GM23338 (cell line): ENCODE measurements at places on chromosomes 6 and 20.
A peak's percentile ranks its signal among the peaks of the same experiment; 100 is the strongest.

GRCh38 chr20:51493346-51493791, 49.1 kb downstream of the NFATC2 start:
- no peak overlapping the region for H3K27ac ChIP-seq
- no peaks in the 10 kb centered on the region for H3K36me3 ChIP-seq
- H3K4me1 ChIP-seq, result peaks cover 7% of the 10 kb centered on the region; the same call in 1 of the 2 replicates
- no peaks in the 10 kb centered on the region for H3K27me3 ChIP-seq

DNA sequence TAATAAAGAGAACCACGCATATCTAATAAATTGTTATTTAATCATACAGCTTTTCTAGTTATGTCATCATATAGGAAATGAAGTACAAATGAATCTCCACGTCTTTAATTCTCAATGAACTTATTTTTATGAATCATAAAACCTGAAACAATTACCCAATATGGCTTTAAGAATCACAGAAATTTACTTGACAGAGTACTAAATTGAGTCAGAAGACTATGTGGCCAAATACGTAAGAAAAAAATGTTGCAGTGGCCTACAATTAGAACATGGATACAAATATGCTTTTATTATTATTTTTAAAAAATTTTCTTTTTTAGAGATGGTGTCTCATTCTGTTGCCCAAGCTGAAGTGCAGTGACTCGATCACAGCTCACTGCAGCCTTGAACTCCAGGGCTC, 584.7 kb upstream of the SLC35B3 start:
- no peak overlapping the region for H3K27ac ChIP-seq
- no peak for DNase-seq
- no peak overlapping the region for H3K4me3 ChIP-seq

DNA sequence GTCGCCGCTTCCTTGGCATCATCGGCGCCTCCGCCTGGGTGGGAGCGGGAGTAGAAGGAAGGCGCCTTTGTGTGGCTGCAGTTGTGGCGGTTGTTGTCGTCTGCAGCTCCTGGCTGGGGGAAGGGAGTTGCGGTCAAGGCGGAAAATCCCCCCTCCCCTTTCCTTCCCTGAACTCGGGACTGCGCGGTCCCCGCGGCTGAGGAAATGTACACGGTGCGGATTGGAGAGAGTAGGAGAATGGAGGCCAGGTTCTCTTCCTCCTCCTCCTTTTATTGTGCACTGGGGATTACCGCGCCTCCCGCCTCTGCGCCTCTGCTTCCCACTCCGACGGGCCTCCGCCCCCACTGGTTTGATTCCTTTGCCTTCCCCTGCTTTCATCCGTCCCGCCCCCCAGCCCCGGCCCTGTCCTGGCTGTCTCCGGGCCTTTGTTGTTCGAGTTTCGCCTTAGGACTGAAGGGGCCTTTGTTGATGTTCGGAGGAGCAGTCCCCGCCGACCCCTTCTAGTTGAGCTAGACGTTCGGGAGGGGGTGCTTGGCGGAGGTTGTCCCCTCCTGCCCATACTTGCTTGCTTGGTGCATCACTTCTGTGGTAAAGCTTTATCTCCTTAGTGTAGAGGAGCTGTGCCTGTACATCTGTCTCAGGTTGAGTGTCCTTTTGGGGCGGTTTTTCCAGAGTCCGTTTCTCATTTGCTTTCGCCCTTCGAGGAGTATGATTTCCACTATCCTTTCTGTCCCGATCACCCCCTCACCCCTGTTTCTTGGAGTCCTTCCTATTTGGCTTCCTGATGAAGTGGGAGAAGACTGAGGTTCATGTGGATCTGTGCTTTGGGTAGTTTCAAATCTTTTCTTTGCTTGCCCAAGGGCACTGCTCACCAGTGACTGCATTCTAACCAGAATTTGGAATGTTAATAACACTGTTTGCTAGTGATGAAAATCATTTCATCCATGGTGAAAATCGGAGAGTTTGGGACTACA, 764 bp downstream of the ZNF292 start:
- H3K27me3 ChIP-seq, result peaks cover 25% of the 10 kb centered on the region
- peak overlapping the region; percentile 89 for H3K4me3 ChIP-seq
- H3K36me3 ChIP-seq, result no peaks in the 10 kb centered on the region; the same call in 1 of the 2 replicates
- peak; percentile 85 for DNase-seq
- H3K4me1 ChIP-seq, result peaks cover 28% of the 10 kb centered on the region

DNA sequence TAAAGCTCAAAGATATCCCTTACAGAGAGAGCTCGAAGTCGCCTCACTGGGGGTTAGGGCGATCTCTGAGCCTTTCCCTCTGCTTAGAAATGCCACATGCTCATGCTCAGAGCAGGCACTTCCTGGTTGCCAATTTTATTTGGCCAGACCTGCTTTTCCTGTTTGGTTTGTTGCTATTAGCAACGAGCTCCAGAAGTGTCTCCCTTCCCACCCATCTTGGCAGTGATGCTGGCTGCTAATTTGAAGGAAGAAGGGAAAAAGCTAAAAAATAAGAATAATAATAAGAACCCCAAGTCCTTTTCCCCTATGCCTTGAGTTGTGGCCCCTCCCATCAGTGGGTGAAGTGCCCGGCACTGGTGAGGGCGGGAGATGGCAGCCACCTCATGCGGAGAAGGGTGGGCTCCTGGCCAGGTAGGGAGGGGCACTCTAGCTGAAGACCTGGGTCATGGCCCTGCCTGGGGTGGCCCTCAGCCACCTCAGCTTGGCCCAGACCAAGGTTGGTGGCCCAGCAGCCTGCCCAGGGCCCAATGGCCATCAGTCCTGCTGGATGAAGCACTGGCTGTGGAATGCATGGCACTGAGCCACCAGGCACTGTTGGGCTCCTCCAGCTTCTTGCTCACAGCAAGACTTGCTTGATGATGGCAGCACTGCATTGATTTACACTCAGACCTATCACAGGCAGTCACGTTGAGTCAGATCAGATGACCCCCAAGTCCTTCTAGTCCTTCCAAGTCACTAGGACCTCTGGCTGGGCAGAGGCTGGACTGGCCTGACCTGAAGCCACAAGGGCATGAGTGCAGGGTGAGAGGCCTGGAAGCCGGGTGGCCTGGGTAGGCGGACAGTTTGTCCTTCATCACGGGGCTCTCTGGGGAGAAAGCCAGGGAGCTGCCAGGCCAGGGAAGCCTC, 79.0 kb downstream of the SYNJ2 start:
- H3K4me3 ChIP-seq, result no peak overlapping the region
- peak; percentile 64 for DNase-seq
- H3K27me3 ChIP-seq, result no peaks in the 10 kb centered on the region
- no peak overlapping the region for H3K27ac ChIP-seq
- no peaks in the 10 kb centered on the region for H3K4me1 ChIP-seq

DNA sequence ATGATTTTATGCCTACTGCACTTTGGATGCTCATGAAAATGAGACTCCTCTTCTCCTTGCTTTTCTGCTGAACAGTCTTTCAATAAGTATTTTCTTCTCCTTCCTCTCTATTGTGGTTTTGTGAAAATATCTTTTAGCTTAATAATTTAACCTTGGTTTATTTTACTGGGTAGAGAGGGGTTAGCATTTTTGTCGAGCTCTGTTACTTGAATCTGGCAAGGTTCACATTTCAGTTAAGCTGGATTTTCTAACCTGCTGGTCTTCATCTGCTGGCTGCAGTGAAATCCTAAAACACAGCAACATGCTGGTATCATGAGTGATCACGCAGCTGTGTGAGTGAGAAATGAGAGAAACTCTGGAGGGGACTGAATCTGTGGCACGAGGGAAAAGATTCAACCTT, 222.7 kb upstream of the NOX3 start:
- no peaks in the 10 kb centered on the region for H3K36me3 ChIP-seq
- peak; percentile 15 for DNase-seq
- no peaks in the 10 kb centered on the region for H3K27me3 ChIP-seq
- peaks cover 9% of the 10 kb centered on the region; the same call in 1 of the 2 replicates for H3K4me1 ChIP-seq

- no peak overlapping the region for H3K4me3 ChIP-seq
- H3K4me1 ChIP-seq, result no peaks in the 10 kb centered on the region
- peaks cover 3% of the 10 kb centered on the region; the same call in 1 of the 2 replicates for H3K36me3 ChIP-seq
- no peaks in the 10 kb centered on the region for H3K27me3 ChIP-seq
- no peak overlapping the region for H3K27ac ChIP-seq
These were observed 9.1 kb downstream of the MC3R start for GRCh38 chr20:56257604-56258003.
